SJSA1 (cell line): ENCODE measurements at places on chromosomes 3 and 15.

GRCh38 chr3:11514191-11514821, 129.4 kb downstream of the VGLL4 start:
- DNase-seq: peak; percentile 65

- no peak for DNase-seq
These were observed 22.0 kb upstream of the SPTSSB start for GRCh38 chr3:161393310-161393709.

DNA sequence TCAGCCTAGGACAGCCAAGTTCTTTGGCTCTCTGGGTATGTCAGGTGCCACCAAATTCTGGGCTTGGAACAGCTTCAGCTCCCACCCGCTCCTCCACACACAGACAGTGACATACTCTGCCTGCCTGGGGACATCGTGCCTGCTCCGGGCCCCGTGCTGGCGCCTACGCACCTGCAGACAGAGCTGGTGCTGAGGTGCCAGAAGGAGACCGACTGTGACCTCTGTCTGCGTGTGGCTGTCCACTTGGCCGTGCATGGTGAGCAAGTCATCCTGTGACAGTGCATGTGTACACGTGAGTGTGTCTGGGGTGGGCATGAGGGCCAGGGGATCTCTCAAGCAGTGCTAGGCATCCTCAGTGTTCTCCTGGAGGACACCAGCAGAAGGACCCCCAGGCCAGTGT, 922 bp downstream of the IL17RC start:
- no peak for DNase-seq

- DNase-seq: no peak
These were observed 17.1 kb upstream of the ABTB1 start for GRCh38 chr3:127655641-127656040.

DNA sequence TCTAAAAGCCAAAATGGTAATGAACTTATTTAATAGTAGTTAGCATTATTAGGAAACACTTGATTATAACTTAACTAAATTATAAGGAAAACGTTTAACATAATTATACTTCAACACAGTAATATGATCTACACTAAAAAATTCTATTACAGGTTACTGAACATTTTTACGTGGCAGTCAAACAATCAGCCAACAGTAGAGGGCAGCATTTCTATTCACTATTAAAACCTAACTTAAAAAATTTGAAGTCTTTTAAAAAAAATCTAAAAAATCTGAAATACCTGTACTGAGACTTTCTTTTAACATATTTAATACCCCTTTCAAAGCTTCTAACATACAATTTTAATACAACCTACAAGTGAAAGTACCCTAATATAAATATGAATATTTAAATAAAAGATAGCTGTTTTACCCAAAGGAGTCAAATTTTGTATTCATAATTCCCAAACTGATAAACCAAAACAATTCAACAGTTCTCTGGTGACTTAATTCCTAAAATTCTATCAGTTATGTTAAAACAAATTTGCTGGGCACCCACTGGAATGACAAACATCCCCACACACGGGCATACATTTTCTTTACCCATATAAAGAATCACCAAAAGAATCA, 41.5 kb downstream of the DLG1 start:
- peak; percentile 35 for DNase-seq

DNA sequence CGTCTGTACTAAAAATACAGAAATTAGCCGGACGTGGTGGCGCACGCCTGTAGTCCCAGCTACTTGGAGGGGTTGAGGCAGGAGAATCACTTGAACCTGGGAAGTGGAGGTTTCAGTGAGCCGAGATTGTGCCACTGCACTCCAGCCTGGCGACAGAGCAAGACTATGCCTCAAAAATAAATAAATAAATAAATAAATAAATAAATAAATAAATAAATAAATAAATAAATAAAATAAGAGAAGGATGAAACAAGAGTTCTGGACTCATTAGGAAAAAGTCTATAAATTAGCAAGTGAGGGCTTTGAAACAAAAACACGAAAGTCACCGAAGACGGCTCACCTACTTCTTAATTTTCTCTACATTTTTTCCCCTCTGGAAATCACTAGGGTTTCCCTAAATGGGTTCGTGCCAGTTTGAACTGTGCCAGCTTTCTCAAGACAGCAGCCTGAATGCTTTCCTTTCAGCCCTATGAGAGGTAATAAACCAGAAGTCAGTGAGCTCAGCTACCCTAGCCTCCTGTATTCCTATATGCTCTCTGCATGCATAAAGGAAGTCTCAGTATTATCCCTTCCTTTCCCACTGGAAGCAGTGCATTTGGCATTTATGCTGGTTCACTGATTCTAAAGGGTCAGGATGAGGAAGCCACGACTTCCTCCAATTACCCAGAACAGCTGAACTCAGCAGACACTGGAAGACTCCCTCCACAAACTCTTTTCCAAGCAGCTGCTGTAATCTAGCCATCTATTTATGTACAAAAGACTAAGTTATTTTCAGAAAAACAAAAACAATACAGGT, 266.9 kb downstream of the ZBBX start:
- no peak for DNase-seq

- no peak for DNase-seq
These were observed 116.1 kb upstream of the TLE3 start for GRCh38 chr15:70213794-70214193.

GRCh38 chr3:37730383-37730782, 131.3 kb upstream of the CTDSPL start:
- DNase-seq: no peak

DNA sequence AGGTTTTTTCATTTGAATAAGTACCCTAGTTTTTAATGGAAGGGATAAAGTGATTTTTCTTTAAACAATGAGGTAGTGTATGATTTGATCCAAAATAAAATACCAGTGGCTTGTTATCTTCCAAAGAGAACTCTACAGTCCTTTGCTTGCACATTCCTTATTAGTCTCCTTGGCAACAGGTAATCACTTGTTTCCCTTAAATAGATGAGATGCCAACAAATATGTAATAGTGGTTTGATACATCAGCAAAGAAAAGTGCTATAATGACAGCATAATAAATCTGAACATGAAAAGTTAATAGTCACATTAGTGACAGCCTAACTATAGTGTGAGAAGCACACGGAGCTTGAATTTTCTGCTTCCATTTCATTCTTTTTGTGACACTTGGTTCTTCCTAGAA, 360.2 kb downstream of the ZNF385D start:
- no peak for DNase-seq

DNA sequence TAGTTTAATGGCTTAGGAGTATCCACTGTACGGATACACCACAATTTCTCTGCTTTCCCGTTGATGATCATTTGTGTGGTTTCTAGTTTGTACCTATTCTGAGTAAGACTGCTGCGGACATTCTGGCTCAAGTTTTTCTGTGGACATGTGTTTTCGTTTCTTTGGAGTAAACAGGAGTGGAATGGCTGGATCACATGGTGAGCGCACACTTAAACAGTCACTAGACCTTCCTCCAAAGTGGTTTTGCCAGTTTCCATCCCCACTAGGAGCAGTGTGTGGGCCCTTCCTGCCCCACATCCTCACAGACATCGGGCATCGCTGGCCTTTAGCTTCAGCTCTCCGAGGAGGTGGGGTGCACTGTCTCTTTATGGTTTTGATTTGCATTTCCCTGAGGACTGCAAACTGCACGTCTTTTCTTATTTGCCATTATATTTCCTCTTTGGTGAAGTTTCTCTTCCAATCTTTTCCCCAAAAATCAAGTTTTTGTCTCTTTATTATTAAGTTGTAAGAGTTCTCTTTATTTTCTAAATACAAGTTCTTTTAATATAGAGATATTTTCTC, 94.1 kb downstream of the VGLL4 start:
- DNase-seq: no peak

GRCh38 chr15:100764778-100765466, 114.7 kb upstream of the ALDH1A3 start:
- DNase-seq: peak; percentile 41

- DNase-seq: no peak
These were observed 185.8 kb upstream of the BCL6 start for GRCh38 chr3:187931101-187931500.

- DNase-seq: no peak
These were observed 10.5 kb downstream of the CAPN7 start for GRCh38 chr3:15216501-15216900.

DNA sequence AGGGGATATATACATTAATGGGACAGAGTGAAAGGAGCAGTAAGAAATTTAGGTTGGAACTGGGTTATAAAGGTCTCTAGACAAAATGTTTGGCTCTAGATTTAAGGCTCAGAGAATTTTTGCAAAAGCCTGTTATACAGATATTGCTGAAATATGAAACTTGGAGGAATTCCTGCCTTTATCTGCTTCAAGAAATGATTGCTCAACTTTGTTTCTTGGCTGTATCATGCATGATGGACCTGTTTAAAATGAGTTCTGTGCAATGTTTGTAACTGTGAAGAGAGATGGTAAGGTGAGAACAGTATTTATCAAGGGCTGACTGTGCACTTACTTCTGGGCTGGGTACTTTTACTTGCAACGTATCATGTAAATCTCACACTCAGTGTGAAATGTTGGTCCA, 3.3 kb downstream of the CRYBG3 start:
- no peak for DNase-seq

- no peak for DNase-seq
These were observed 8.8 kb upstream of the MAGI1 start for GRCh38 chr3:66047311-66048050.

- DNase-seq: no peak
These were observed 3.0 kb upstream of the CPEB1 start for GRCh38 chr15:82650046-82650670.

DNA sequence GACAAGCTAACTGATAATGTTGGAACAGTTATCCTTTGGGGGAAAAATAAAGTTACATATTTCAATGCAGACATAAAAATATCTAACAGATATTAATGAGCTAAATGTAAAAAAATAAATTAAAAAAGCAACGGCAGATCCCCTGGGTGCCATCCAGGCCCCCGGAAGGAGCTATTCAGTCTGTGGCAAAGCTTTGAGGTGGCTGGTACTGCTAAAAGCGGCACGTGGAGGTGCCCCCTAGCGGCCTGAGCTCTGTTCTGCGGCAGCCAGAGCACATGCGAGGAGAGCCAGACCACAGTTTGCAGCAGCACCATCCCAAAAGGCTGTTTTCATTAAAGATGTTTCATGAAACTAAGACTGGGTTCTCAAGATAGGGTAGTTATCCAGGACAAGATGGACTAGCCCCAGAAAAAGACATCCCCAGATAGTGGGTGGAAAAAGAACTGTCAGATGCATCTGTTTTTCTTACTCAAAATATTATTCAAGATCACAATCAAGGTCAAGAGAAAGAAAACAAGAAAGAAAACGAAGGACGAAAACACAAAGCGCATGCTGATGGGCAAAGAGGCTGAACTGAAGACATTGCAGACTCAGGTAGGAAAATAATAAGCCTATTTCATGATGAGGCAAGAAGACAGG, 18.7 kb downstream of the AP3S2 start:
- peak; percentile 62 for DNase-seq

DNA sequence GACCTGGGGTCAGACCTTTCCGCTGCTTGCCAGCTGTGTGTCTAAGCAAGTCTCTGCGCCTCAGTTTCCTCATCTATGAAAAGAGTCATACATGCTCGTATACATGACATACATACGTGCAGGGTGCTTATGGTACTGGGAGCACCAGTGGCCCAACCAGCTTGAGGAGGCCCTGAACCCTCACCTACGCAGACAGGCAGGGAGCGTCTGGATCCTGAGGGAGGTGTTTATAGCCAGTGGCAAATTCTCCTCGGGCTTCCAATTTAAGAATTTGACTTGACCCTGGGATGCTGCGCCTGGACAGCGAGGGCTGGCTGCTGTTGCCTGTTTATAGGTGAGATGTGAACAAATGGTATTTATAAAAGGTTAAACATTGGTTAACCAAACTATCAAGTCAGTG, 17.7 kb upstream of the FGD5 start:
- DNase-seq: no peak

DNA sequence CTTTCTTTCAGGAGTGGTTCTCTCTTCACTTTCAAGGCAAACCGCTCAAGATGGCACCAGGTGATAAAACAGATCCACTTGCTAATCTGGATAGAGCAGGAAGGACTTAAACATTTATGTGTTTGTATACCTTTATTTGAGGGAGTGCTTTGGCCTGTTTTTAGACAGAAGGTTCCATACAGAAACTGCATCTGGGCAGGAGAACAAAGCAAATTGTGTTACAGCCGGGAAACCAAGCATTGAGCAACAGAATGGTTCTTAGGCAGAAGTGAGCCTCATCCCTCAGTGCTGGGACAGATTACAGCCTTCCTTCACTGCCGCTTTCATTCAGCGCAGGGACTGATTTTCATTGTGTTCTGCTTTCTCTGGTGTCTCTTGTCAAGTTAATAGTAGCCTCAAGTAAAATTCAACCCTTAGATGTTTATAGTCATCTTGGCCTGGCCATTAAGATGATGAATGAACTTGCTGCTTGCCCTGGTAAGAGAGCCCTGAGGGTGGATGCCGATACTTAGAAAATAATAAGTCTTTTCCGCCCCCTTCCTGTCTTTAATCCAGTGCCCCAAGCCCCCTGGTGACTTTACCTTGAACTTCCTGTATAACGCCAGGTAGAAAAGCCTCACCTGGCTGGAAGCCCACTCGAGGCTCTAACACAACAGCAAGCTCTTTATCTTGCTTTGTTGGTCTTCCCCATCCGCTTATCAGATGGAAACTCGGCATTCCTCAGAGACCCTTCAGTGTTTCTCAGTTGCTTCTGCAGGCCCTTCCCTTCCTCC, 168.0 kb upstream of the CTDSPL start:
- DNase-seq: no peak
